ENCODE measurements at places on chromosomes 1 and 21.
A peak's percentile ranks its signal among the peaks of the same experiment; 100 is the strongest.

GRCh38 chr1:43315963-43316737, 15.4 kb downstream of the TIE1 start:
- H3K27ac ChIP-seq, result no peak overlapping the region
- H3K4me1 ChIP-seq, result no peaks in the 10 kb centered on the region

- H3K36me3 ChIP-seq, result peaks cover 5% of the 10 kb centered on the region
- H3K4me3 ChIP-seq, result no peak overlapping the region
Measured at GRCh38 chr1:6300342-6301048, 39.6 kb upstream of the GPR153 start.

DNA sequence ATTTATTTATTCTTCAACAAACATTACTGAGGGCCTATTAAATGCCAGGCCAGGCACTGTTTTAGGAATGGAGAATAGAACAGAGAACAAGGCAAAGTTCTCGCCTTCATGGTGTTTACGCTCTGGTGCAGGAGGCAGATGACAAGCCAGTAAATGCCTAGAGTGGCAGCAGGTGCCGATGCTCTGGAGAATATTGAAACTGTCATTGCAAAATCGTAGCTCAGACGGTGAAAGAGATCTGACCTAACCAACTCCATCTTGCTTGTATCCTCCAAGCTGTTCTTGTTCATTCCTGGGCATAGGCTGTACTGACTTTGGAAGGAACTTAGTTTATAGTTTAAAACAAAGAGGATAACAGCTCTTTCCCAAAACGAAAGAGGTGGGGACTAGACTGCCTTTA, 13.5 kb upstream of the ENO1 start:
- no peaks in the 10 kb centered on the region for H3K36me3 ChIP-seq
- no peak for DNase-seq
- no peaks in the 10 kb centered on the region for H3K4me1 ChIP-seq
- H3K27me3 ChIP-seq, result no peaks in the 10 kb centered on the region
- H3K4me3 ChIP-seq, result no peak overlapping the region
- no peak overlapping the region for H3K27ac ChIP-seq

- no peaks in the 10 kb centered on the region for H3K36me3 ChIP-seq
- H3K27me3 ChIP-seq, result no peaks in the 10 kb centered on the region
- H3K4me3 ChIP-seq, result no peak overlapping the region
- DNase-seq, result no peak
Measured at GRCh38 chr1:206955476-206956451, 9.5 kb upstream of the PIGR start.

GRCh38 chr1:45456531-45456930, 34.4 kb downstream of the TESK2 start:
- no peaks in the 10 kb centered on the region for H3K36me3 ChIP-seq
- no peak overlapping the region for H3K27ac ChIP-seq
- H3K4me1 ChIP-seq, result no peaks in the 10 kb centered on the region
- no peak overlapping the region for H3K4me3 ChIP-seq
- DNase-seq, result no peak

DNA sequence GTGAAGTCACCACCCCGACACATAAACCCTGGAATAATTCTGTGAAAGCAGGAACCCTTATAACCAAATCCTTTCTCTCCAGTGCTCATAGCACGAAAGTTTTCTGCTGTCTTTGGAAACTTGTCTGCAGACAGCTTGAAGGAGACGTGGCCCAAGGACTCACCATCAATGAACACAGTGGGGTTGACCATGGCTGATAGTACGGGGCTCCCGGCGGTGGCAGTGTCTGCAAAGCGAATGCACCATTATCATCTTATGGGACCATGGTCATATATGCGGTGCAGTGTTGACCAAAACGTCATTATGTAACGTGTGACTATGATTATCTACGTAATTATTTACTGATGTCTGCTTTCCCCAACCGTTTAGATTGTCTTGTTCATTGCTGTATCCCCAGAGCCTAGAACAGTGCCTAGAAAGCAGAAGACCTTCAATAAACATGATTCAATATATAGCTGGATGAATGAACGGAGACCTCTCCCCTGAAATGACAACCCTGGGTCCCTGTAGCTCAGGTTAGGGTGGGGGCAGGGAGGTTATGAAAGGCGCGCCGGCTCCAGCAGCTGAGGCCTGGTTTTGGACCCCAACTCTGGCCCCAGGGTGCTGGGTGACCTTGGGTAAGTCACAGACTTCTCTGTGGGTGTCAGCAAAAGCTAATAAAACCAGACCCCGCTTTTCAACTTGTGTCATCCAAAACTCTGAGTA, 128.4 kb upstream of the ZBTB40 start:
- no peak overlapping the region for H3K4me3 ChIP-seq
- no peak overlapping the region for H3K27ac ChIP-seq
- peaks cover 25% of the 10 kb centered on the region for H3K27me3 ChIP-seq
- H3K36me3 ChIP-seq, result no peaks in the 10 kb centered on the region
- no peak for DNase-seq
- H3K4me1 ChIP-seq, result no peaks in the 10 kb centered on the region

DNA sequence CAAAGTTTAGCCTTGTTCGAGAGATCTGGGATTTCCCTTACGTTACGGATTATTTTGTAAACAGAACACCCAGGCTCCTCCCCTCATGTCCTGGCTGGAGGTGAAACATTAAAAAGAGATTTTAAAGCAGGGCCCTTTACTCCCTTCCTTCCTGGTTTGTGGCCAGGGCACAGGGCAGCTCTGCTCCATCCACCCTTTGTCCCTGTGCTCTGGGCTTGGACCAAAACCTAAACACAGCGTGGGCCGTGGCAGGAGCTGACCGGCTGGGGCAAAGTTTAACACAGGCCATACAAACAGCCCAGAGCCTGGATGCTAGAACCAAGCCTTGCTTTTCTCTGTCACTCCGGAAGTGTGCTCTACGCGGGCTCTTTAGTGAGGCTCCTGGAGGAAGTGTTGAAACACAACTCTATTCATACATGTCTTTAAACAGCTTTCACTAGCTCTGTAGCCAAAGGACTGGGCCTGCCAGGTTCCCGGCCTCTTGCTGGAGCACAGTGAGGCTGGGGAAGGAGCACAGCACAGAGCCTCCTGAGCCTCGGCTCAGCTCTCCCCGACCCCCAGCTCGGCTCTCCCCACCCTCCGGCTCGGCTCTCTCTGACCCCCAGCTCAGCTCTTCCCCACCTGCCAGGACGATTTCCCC, 84.7 kb downstream of the PDE9A start:
- peaks cover 15% of the 10 kb centered on the region for H3K4me1 ChIP-seq
- no peak overlapping the region for H3K27ac ChIP-seq
- H3K4me3 ChIP-seq, result no peak overlapping the region
- H3K27me3 ChIP-seq, result no peaks in the 10 kb centered on the region
- DNase-seq, result peak; percentile 61

GRCh38 chr1:233605205-233605604, 8.7 kb upstream of the KCNK1 start:
- no peaks in the 10 kb centered on the region for H3K36me3 ChIP-seq
- no peak overlapping the region for H3K27ac ChIP-seq
- no peak for DNase-seq
- no peak overlapping the region for H3K4me3 ChIP-seq

- peaks cover 2% of the 10 kb centered on the region for H3K4me1 ChIP-seq
- no peak for DNase-seq
- H3K4me3 ChIP-seq, result no peak overlapping the region
- H3K27me3 ChIP-seq, result peaks cover 8% of the 10 kb centered on the region
- no peak overlapping the region for H3K27ac ChIP-seq
- no peaks in the 10 kb centered on the region for H3K36me3 ChIP-seq
Measured at GRCh38 chr1:14842361-14842760, 243.9 kb downstream of the KAZN start.

DNA sequence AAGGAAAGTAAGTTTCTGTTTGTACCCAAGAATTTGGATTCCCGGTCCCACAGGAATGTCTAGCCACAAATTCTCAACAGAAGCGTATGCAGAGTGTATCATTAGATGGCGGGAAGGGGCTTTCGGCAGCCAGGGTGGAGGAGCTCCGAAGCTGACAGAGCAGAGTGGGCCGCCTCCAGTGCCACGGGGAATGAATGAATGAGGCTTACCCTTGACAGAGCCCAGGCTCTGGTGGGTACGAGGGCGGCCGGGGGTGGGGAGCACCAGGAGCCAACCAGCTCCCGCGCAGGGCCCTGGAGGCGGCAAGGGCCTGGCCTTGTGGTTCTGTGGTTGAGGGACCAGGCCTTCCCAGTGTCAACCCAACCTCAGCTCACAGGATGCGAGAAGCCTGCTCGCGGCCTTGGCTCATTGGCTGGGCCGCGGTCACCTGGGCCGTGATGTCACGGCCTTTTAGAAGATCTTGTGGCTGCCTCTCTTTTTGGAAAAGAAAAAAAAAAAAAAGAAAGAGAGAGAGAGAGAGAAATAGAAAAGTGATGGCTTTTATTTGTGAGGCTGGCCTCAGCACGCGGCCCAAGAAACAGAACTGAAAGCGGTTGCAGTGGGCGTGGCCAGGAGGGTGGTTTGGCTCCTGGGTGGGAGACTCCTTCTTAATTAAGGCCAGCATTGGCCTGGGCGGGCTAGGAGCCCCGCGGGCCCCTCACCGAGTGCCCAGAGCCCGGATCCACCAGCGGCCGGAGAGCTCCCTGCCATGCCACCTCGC, 34.9 kb upstream of the RUNX3 start:
- H3K27ac ChIP-seq, result no peak overlapping the region
- no peaks in the 10 kb centered on the region for H3K36me3 ChIP-seq
- peaks cover 13% of the 10 kb centered on the region for H3K4me1 ChIP-seq
- peak; percentile 73 for DNase-seq

- H3K27me3 ChIP-seq, result no peaks in the 10 kb centered on the region
- no peak for DNase-seq
- H3K4me1 ChIP-seq, result no peaks in the 10 kb centered on the region
Measured at GRCh38 chr1:39094685-39095084, 68.5 kb downstream of the NDUFS5 start.

DNA sequence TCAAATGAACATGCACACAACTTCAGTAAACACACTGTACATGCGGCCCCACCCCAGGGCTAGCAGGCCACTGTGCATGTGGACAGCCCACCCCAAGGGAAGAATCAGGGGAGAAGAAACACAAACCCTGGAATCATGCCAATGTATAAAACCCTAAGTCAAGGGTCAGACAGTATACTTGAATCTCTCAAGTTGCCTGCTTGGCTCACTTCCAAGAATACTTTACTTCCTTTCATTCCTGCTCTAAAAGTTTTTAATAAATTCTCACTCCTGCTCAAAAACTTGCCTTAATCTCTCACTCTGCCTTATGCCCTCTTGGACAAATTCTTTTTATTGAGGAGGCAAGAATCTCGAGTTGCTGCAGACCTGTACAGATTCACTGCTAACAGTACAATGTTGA, 231.2 kb upstream of the CACYBP start:
- no peaks in the 10 kb centered on the region for H3K36me3 ChIP-seq
- DNase-seq, result no peak
- no peak overlapping the region for H3K27ac ChIP-seq
- no peak overlapping the region for H3K4me3 ChIP-seq

DNA sequence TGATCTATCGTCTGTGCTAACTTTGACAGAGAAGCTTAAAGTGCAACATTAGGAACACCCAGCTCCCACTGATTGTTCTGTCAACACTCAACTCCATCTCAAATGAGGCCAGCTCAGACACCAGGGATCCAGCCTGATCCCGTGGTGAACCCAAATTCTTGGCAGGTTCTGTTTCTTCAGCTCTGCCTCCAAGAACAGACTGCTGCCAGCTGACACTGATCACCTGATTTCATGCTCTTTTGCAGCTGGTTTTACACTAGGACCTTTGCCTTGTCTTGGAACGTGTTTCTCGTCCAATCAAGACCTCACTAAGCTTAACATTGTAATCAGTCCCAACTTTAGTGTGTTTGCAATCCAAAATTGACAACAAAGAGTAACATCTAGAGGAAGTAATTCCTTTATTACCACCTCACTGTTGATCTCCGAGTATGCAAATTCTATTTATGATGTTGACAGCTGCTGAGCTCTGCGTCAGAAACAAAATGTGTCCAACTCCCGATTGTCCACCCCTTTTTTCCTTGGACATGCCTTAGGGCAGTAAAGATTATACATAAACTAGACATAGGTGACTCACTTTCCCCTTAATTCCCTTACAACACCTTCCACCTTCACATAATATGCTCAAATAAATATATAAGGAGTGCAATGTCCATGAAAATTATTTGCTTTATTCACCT, 1.6 kb upstream of the HYI start:
- H3K27me3 ChIP-seq, result no peaks in the 10 kb centered on the region
- no peak overlapping the region for H3K27ac ChIP-seq
- H3K36me3 ChIP-seq, result peaks cover 24% of the 10 kb centered on the region
- DNase-seq, result no peak
- H3K4me1 ChIP-seq, result peaks cover 14% of the 10 kb centered on the region
